Lung (tissue), 17 donors: ENCODE measurements at places on chromosomes 11 and 22. TPM values are rescaled to one million over a fixed set of nuclear protein-coding genes. Genes with fewer than 3 reads are reported as not detected.

PDE3B gene
- total RNA-seq = 79.2 TPM

APOBEC3B gene
- 1.0 TPM for total RNA-seq

CSRP3 gene
- 3.5 TPM for total RNA-seq

MRGPRX3 gene
- not detected for total RNA-seq

OR4A16 gene
- total RNA-seq = not detected
